ENCODE measurements at places on chromosomes 3 and 15.

DNA sequence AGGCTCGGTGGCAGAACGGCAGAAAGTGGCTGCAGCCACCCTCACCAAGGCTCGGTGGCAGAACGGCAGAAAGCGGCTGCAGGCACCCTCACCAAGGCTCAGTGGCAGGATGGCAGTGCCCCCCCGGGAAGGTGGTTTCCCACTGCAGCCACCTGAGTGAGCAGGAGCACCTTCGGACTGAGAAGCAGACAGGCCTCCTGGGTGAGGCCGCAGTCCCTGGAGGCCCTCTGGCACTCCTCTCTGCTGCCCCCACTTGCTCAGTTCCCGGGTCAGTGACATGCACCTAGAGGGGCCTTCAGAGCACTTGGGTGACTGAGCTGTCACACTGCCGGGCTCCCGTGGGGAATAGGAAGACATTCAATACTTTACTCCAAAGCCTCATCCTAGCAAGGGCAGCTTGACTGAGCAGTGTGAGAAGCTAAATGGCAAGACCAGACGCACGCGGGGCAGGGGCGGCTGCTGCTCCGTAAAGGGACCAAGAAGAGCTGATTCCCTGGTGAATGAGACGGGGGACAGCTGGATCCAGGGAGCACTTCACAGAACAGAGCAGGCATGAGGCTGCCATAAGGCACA is 62.7 kb downstream of the PCSK6 start:
- no peak for DNase-seq

- no peak for DNase-seq
Observed at GRCh38 chr3:139219463-139219862, 124.4 kb upstream of the MRPS22 start.

DNA sequence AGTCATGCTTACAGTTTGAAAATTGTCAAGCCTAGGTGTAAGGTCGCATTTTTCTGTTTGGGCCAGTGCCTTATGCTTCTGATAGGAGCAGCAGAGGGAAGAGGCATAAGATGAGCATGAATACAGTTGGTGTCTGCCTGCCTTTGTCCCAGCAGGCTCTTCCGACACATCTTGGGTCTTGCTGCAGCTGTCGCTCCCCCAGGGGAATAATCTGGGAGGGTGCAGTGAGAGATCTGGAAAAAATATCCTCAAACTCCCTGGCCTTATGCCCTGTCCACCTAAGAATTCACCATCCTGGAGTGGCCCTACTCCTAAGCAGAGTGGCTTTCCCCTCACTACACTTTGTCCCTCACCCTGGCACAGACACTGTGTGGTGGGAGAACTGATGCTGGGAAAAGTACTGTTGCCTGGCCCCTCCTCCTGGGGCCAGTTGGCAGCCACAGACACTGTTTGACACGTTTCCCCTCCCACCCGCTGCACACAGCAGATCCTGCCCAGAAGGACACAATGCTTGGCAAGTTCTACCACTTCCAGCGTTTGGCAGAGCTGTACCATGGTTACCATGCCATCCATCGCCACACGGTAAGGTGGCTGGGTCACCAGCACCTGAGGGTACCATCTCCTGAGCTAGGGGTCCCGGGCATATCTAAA is 21.1 kb upstream of the RHO start:
- no peak for DNase-seq

GRCh38 chr15:92938387-92938786 is 38.3 kb downstream of the CHD2 start:
- no peak for DNase-seq

GRCh38 chr3:52458770-52459545 is 3.6 kb downstream of the NISCH start:
- DNase-seq, result no peak

- no peak for DNase-seq
Observed at GRCh38 chr3:10408680-10409079, 87.8 kb upstream of the SEC13 start.

DNA sequence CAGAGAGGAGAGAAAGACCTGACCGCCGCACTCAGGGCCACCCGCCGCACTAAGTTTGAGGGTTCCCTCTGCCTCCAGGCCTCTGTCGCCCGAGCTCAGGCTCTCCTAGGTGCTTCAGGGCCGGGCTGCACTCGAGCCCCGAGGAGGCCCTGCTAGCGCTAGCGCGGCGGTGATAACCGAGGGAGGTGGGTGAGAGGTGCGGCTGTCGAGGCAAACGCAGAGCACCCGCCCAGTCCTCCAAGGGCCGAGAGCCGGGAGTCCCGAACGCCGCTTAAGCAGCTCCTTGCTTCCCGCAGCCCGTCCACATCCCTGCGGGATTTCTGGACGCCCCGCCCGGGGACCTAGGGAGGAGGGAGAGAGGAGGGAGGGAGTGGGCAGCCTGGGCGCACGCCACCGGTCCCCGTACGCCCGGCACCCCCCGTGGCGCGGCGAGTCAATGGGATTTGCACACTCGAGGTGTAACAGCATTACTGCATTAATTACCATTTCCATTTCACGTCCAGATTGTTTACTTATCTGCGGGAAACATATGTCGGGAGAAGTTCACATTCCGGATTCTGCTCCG is 6.8 kb downstream of the SOX14 start:
- DNase-seq, result no peak

DNA sequence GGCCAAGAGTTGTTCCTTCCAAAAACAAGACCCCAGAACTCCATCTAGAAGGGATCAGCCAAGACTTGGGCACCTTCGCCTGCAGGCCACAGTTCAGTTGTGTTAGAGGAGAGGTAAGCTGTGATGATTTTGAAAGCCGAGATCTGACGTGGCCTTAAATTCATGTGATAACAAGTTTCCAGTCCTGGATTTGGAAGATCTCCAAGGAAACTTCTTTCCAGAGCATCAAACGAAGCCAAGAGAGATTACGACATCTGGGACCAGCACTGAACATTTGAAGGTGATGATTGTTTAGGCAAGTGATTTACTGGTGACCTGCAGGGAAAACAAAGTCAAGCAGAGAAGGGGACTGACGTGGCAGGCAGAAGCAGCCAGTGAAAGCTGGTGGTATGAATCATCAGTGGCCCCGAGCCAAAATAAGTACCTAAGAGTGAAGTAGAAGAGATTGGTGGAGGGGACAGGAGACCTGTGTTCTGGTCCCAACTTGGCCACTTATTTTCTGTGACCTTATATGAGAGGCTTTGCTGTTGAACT is 339.0 kb upstream of the PROK2 start:
- no peak for DNase-seq

- DNase-seq, result no peak
Observed at GRCh38 chr15:91522605-91523332, 330.7 kb upstream of the SLCO3A1 start.

- DNase-seq, result no peak
Observed at GRCh38 chr3:149080699-149081091, 5.6 kb downstream of the HLTF start.

DNA sequence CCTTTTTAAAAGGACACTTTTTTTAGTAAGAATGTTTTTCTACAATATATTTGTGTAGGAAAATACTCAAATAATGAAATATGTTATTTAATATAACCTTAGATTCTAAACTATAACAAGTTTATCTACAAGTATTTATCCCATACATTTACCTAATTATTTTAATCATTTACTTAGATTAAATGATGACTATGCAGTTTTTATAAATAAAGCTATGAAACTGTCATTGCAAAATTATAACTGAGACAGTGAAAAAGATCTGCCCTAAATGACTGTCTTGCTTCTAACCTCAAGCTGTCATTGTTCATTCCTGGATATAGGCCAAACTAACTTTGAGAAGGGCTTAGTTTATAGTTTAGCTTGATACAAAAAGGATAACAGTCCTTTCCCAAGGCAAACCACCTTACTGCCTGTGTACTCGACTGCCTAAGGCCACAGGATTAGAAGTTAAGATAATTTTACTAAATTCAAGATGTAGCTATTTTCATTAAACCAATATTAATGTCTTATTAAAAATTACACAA is 84.1 kb downstream of the GLDN start:
- DNase-seq, result no peak

GRCh38 chr15:48708641-48709040 is 63.1 kb upstream of the FBN1 start:
- no peak for DNase-seq

- DNase-seq, result no peak
Observed at GRCh38 chr3:56468184-56469106, at the start of gene ERC2. TSS of gene ERC2 (minus strand) at chr3:56468467.

DNA sequence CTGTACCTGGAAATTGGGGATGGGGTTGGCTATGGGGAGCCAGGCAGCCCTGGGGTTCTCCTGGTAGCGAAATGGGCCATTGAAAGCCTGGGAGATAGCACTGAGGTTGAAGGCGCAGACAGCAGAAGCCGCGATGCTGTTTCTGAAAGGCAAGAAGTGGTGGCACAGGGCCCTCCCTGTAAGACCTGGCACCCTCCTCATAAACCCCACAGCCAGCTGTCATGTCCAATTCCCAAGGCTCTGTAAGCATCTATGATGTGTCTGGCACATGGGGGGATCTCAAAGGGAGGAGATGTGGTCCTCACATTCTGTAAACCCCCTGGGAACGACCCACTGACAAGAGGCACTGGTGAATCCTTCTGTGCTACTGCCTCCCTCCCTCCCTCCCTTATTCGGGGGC is 104.0 kb downstream of the SEMA5B start:
- DNase-seq, result no peak

DNA sequence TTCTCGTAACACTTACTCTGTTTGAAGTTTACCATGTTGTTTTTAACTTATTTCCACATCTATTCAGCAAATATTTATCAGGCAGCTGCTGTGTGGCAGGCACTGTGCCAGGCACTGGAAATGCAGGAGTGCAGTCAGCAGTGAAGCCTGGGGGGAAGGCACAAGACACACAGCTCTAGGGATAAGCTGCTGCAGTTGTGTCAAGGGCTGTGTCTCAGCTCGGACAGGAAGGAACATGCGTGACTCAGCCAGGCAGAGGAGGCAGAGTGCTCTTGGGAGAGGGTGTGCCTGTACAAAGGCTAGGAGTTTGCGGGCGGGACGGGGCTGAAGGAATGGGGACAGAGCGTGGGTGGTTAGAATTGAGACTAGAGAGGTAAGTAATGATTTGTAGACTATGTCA is 24.7 kb downstream of the LYSMD4 start:
- no peak for DNase-seq

DNA sequence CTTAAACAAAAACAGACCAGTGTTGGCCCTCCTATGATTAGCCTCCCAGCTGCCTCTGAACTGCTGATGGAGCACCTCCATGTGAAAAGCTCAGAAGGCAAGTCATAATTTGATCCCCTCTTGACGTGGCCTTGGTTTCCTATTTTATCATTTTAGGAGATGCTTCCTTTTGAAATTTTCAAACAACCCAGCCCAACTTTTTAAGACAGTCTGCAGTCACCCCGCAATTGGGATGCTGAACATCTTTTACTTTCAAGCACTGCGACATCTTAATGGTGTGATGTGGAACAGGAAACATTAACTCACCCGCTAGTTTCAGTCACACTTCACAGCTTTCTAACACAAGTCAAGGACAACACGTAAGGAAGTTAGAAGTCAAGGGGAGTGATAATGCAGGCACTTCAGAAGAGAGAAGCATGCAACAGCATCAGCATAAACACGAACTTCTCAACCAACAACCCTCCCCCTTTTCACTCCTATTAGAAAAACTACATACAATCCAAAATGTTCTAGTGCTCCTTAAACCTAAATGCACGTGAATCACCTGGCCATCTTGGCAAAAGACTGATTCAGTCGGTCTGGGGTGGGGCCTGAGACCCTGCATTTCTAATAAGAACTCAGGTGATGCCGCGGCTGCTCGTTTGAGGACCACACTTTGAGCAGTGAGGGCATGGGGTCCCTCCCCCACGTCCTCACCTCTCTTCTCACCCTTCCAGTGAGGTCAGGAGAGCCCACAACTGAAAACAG is 161.5 kb downstream of the FOXP1 start:
- no peak for DNase-seq

GRCh38 chr3:122858373-122858772 is 63.5 kb downstream of the SLC49A4 start:
- DNase-seq, result no peak

DNA sequence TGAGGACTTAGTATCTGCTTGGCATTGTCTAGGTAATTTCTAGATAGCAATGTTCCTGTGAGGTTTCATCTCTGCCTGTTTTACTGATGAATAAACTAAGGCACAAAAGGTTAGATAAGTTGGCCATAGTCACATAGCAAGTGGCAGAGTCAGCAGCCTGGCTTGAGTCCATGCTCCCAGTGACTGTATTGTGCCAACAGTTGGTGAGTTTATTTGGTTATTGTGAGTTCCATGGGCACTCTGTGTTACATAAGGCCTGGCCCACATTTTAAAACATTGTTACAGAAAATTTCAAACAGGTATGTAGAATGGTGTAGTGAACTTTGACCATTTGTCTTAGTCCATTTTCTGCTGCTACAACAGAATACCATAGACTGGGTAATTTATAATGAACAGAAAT is 15.2 kb downstream of the MCM2 start:
- DNase-seq, result no peak

DNA sequence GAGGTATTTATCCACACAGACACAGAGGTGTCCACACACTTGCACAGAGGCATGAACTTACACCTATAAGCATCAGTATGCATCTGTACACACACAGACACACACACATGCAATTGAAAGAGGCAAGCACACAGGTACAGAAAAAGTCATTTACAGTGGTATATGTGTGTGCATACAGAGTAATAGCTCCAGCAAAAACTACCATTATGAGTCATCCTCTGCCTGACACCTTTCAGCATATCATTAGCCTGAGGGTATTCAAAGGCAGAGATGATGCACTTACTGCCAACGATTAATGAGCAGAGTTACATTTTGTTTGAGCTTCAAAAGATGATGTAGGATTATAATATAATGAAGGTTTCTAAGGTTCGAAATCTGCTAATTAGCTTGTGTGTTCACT is 100.3 kb upstream of the TPRG1 start:
- no peak for DNase-seq

DNA sequence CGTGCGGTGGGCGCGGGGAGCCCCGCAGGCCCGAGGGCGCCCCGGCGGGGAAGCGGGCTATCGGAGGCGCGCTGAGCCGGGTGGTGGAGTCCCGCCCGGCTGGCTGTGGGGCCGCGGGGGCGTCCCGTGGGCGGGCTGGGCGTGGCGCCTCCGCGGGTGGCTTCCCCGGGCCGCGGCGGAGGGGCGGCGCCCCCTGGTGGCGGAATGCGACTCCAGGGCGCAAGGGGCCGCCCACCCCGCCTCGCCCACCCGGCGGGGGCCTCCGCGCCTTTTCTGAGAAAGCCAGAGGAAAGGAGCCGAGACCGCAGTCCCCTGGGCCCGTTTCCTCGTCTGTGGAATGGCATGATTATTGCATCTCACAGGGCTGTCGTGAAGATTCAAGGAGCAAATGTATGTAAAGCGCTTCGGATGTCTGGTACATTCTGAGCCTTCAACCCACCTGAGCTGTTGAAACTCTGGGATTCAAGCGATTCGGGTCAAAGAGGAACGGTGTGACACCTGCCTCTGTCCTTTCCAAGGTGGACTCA is 31.9 kb upstream of the RAB6B start:
- DNase-seq, result peak; percentile 36

- DNase-seq, result no peak
Observed at GRCh38 chr3:152381881-152382295, 113.2 kb downstream of the MBNL1 start.

GRCh38 chr3:37223576-37223975 is 49.2 kb upstream of the LRRFIP2 start:
- no peak for DNase-seq

DNA sequence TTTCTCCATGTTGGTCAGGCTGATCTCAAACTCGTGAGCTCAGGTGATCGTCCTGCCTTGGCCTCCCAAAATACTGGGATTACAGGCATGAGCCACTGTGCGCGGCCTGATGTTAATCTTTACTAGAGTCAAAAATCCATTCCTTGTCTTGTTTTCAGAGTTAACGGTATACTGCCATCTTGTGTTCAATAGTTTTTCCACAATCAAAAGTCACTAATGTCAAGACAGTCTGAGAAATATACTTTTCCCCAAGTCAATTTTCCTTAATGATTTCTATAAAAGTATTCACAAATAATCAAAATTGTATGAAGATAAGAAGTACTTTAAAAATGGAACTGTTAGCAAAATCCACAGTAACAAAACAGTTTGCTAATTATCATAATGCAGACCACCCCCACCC is 8.5 kb downstream of the CRBN start:
- no peak for DNase-seq
